Activated CD4-positive, alpha-beta T cell treated with anti-CD3 and anti-CD28 coated beads, Interleukin-2, amount 50 U/mL, for 48 hours (primary cell): ENCODE measurements at places on chromosomes 3 and 15.

- no peak for DNase-seq
These were observed 25.0 kb upstream of the DGKG start for GRCh38 chr3:186386883-186387560.

DNA sequence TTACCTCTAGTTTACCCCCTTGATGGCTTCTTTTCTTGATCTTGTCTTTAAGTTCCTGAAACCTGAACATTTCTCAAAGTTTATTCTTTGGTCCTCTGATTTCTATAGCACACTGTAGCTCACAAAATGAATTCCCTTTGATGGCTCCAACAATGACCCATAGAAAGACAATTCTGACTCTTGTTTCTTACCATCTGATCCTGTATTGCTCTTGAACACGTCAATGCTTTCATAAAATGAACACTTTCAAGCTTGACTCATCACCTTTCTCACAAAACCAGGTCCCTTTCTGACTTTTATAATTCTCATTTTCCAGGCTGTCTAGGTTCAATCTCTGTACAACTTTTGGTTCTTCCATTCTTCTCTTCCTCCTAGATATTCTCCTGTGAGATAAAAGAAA is 5.7 kb upstream of the GAP43 start:
- DNase-seq = no peak

GRCh38 chr15:98703126-98703685 is 54.9 kb downstream of the IGF1R start:
- DNase-seq = no peak

DNA sequence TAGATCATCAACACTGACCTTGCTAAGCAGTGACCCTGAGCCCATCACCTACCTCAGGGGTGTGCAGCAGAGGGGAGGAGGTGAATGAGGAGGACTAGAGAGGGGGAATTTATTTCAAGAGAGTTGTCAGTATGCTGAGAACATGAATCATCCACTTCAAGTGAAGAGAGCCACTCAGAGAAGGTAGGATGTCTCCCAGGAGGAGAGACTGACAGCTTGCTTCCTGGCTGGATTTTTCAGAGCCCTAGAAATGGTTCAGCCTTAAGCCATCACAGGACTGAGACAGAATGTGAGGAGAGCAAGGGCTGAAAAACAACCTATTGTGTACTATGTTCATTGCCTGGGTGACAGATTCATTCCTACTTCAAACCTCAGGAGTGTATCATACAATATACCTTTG is 34.8 kb downstream of the CCNL1 start:
- no peak for DNase-seq

DNA sequence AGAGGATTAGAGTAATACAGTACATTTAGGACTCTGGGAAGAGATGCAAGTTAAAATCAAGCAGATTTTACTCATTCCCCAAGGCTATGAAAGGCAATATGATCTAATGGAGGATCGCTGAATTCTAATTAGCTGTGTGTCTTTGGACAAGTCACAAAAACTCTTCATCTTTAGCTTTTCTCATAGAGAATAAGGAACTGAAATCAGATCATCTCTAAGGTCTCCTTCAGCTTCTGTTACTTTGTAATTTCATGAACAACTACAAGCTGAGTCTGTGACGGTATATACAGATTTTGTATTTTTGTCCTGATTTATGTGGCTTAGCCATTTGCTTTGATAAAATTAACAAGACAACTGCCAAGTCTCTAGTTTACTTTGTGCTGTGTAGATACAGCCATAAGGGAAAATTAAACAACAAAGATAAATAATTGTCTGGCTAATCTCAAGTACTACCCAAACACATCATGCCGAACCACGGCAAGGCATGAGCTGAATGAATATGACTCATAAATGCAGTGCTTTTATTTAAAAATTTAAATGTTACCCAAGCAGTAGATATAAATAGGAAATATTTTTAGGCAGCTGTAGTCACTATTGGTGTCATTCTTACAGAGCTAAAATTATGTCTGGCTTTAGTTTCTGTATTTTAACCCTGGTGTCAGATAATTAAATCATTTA is 81.5 kb downstream of the GAP43 start:
- DNase-seq = no peak

DNA sequence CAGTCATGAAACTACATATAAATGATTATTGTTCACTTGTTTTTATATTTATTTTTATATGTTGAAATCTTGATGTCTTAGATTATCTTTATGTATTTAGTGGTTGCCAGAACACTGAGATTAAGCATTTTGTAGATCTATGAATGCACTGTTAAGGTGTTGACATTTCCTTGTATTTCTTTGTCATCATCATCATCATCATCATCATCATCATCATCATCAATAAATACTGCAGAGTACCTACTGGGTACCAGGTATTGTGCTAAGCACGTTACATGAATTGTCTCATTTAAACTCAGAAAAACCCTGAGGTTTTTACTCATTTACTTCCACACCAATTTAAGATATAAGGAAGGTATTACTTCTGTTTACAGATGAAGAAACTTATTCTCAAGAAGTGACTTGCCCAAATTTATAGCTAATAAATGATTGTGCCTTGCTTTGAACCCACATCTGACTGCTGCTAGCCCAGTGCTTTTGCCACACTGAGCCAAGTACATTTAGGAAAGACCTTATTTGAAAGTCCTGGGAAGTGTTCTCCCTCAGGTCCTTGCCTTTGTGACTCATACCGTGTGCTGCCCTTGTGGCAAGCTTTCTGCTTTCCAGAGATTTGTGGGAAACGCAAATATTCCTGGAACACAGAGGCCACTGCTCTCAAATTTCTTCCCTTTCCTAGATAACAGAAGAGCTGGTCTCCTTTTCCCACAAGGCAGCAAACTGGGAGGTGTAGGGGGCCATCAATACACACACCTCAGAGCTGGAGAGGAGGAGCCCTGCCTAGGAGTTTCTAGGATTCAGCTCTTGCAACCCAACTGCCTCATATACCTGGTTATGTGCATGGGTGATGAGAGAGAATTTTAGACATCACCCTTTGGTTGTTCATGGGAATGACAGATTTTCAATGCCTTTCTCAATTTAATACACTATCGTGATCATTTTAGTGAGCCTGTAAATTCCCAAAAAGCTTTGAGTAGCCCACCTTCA is 115.4 kb upstream of the C15orf61 start:
- DNase-seq = no peak

DNA sequence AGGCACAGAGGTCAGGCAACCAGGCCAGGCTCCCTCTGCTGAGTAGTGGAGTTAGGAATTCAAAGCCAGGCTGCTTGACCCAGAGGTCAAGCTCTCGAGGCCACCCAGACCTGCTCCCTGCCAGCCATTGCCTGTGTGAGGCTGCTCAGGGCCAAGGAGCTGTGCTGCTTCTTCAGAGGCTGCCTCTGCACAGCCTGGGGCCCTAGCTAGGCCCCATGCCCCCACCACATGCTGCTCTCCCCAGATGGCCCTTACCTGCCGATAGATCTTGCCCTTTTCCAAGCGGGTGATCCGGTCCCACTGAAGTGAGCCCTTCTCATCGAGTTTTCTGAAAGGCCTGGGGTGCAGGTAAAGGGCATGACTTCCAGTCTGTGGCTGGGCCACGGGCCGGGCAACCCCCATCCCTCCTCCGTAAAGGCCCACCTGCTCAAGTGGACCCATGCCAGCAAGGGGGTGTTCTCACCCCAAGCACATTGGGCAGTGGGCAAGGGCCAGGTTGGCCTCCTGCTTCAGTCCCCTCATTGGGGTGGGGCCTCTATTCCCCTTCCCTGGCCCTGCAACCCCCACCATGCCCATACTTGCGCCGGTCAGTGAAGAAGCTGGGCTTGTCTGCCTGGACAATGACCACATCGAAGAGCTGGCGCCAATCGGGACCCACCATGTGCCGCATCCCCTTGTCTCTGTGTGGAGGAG is 6.5 kb downstream of the NT5DC2 start:
- DNase-seq = no peak

- no peak for DNase-seq
These were observed 75.7 kb downstream of the CACNA1D start for GRCh38 chr3:53570081-53570480.

GRCh38 chr3:149026718-149027117 is 35.4 kb downstream of the GYG1 start:
- no peak for DNase-seq

GRCh38 chr3:139123377-139124095 is 78.8 kb upstream of the PRR23C start:
- DNase-seq = no peak

- peak; percentile 60 for DNase-seq
These were observed 109.4 kb downstream of the KLF13 start for GRCh38 chr15:31435912-31436628.

DNA sequence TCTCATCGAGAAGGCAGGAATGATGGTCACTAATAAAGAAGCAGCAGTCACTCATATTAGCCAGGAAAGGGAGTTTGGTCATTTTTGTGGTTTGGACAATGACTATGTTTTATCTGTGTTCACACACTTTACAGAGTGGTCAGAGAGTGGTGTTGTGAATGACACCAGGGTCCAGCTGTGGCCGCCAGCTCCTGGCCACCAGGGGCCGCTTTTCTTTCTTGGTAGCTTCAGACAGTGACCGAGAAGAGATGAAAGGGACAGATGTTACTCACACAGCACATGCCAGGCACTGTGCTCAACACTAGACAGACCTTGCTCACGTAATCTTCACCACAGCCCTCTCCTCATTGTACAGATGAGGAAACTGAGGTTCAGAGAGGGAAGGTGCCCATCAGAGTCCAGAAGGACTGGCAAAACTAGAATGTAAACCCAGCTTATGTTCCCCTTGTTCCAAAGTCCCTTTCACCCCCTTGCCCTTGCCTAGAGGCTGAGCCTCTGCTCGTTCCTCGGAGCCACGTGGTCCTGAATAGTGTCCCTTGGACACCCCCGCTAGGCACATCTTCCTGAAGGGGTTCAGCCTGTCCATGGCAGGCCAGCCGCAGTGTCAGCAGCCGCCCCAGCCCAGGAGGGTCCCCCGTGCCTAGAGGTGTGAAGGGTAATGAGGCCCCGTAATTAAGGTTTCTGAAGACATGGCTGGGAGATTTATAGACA is 55.6 kb downstream of the CYP11A1 start:
- DNase-seq = no peak

DNA sequence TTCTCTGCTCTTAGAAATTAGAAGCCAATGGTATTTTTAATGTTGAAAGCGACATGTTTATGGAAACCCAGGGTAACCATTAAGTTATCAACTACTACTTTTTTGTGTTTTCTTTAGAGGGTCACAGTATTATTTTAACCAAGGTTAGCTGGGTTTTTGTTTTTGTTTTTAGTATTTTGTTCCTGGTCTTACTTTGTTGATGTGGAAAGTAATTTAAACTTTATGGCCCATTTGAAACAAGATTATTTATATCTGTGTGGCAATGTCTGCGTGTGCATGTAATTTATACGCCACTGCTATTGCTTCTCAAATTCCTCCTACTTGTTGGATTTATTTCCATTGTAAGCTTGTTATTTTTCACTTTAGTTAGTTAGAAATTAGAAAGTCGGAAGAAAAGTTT is 722.1 kb upstream of the NR2F2 start:
- DNase-seq = no peak

GRCh38 chr3:160114355-160114995 is 110.7 kb upstream of the C3orf80 start:
- DNase-seq = no peak

DNA sequence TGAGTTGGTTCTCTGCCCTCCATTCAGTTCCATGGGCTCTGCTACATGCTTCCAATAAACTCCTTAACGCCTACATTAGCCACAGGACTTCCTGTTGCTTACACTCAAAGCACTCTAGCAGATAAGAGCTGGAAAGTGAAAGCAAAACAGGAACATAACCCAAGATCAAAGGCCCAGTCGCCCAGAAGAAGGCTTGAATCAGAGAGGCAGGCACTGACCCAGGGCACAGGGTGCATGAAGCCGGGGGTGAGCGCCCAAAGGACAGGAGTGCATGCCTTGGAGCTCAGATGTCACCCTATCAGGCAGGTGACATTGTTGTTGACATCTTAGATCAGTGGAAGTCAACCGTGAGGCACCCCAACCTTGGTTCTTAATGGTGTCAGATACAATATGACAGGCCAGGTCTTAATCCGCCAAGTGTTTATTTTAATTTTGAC is 235.1 kb downstream of the UACA start:
- DNase-seq = peak; percentile 54

GRCh38 chr15:29942548-29942947 is 120.3 kb upstream of the TJP1 start:
- DNase-seq = no peak

DNA sequence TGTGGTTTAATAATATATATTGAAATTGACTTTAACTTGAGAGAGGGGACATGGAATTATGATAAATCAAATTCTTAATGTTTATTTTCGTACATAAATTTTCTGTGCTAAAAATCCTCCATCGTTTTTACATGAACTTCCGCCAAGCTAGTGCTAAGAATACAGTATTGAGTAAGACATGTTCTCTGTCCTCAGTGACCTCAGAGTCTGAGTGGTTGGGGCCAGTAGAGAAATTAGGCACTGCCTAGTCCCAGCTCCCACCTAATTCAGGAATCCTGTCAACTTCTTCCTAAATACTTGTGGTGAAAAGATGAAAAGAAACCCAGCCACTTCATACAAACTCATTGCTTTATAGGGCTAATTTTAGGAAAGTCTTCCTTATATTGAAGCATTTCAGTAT is 110.3 kb downstream of the PPP2R3A start:
- DNase-seq = no peak

DNA sequence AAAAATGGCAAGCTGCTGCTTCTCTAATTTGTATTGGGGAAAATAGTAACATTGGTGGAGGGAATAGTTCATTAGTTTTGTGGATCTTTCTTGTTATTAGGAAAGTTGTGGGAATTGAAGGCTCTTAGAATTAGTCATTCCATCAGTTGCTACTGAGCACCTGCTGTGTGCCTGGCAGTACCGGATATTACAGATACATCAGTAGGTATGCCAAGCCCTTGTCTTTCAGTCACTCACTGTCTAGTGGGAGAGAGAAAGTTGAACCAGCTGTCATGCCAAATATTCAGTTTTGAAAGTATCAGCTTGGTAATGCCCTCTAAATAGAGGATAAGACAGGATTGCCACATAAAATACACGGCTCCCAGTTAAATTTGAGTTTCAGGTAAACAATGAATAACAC is 32.5 kb downstream of the IGSF10 start:
- DNase-seq = no peak
